ENCODE measurements at places on chromosomes 1 and 21. TPM values are rescaled to one million over a fixed set of nuclear protein-coding genes. Genes with fewer than 3 reads are reported as not detected.

Gene AUNIP
- polyA plus RNA-seq: 0.11 TPM

Gene CTPS1
- 43.8 TPM for polyA plus RNA-seq

Gene ARHGEF10L
- 41.4 TPM for polyA plus RNA-seq

Gene ACTA1
- polyA plus RNA-seq: 7.9 TPM

Gene FAM167B
- polyA plus RNA-seq: 8.2 TPM

Gene OR6N1
- not detected for polyA plus RNA-seq

Gene TMEM54
- 67.8 TPM for polyA plus RNA-seq

Gene RIPPLY3
- 0.48 TPM for polyA plus RNA-seq

Gene THAP3
- polyA plus RNA-seq: 29.6 TPM

Gene CAMK1G
- polyA plus RNA-seq: 0.11 TPM

Gene IGSF3
- 6.3 TPM for polyA plus RNA-seq

Gene FAAP20
- polyA plus RNA-seq: 96.4 TPM

Gene SPOCD1
- polyA plus RNA-seq: 5.7 TPM

Gene VAV3
- 3.8 TPM for polyA plus RNA-seq

Gene BATF3
- polyA plus RNA-seq: 3.7 TPM

Gene CHIA
- polyA plus RNA-seq: not detected

Gene GBP4
- 10.1 TPM for polyA plus RNA-seq

Gene CR1L
- not detected for polyA plus RNA-seq

Gene IL6R
- 6.5 TPM for polyA plus RNA-seq

Gene FAM151A
- 0.10 TPM for polyA plus RNA-seq

Gene FCGR3A
- polyA plus RNA-seq: 29.0 TPM

Gene WNT4
- polyA plus RNA-seq: 3.9 TPM

Gene SGIP1
- 1.4 TPM for polyA plus RNA-seq

Gene ITLN2
- polyA plus RNA-seq: 0.37 TPM

Gene SLFNL1
- polyA plus RNA-seq: 0.24 TPM

Gene CAPN9
- polyA plus RNA-seq: 0.49 TPM

Gene SERTAD4
- 1.4 TPM for polyA plus RNA-seq

Gene CPTP
- polyA plus RNA-seq: 17.1 TPM

Gene PADI4
- polyA plus RNA-seq: 0.10 TPM

Gene RNF115
- polyA plus RNA-seq: 9.1 TPM

Gene PADI3
- polyA plus RNA-seq: 11.6 TPM

Gene BMP8B
- polyA plus RNA-seq: 1.5 TPM

Gene TNNT2
- polyA plus RNA-seq: 94.9 TPM

Gene BEST4
- polyA plus RNA-seq: 0.30 TPM

Gene ST6GALNAC5
- polyA plus RNA-seq: 10.9 TPM

Gene ZNF326
- 11.6 TPM for polyA plus RNA-seq

Gene PLD5
- 0.16 TPM for polyA plus RNA-seq

Gene OR14K1
- polyA plus RNA-seq: not detected

Data from urinary bladder (tissue), 4 donors.